ENCODE measurements at places on chromosomes 2 and 18.

DNA sequence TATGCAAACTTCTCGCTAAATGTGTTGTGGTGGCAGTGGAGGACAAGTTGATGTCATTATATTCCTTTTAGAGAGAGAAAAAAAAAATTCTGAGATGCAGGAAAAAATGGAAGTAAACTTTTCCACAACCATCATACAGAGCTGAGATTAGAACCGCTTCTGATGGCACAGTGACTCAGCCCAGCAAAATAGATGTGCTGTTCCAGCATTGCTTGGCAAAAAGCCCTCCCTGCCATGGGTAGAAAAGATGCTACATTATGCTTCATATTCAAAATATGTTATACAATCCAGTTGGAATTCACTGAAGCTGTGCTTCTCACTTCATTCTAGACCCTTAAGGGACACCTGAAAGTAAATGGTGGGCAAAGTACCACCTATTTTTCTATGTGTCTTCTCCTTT lies 1047.6 kb upstream of the FANCL start:
- no peak for DNase-seq

DNA sequence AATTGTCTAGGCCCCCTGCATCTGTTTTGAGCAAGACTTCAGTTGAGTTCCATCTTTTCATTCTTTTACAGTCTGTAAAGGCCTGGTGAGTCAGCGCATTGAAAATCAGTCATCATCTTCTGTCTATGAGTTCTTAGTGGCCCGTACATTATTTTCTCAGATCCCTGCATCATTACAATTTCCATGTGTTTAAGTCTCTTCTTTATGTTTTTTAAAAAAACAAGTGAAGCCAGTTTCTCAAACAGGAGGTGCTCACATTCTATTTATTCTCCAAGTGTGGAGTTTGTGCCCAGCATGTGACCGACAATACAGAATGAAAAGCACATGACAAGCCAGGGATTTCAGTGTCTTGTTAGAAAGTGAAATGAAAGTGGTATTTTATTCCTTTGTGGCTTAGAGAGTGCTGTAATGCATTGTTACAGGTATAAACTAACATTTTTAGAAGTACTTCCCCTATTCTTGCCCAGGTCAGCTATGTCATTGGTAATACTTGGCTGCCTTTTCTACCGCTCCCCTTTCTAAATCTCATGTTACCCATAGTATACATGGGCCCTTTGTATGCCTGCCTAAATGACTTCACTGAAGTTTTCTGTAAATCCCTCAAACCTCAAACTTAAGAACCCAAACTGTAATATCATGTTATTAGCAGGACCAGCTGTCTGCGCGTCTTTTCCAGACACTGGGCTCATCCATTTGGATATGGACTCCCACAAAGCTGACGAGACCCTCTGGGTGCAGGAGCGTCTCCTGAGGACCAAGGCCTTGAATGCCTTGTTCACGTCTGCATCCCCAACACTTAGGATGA lies 67.6 kb downstream of the FEZ2 start:
- no peak for DNase-seq

- DNase-seq, result no peak
Measured at GRCh38 chr2:217105733-217106649, 246.1 kb upstream of the TNP1 start.

DNA sequence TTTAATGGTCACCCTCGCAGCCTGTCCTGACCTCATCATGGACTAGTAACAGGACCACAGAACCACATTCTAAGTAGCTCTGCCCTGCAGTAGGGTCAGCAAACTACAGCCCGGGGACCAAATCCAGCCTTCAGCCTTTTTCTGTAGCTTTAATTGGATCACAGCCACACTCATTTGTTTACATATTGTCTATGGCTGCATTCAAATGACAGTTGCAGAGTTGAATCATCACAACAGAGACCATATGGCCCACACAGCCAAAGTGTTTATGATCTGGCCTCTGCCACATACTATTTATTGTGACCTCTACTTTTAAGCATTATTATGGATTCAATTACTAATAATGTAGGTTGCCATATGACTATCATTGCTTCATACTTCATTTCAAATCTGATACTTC lies 47.7 kb downstream of the MAP3K19 start:
- DNase-seq, result no peak

DNA sequence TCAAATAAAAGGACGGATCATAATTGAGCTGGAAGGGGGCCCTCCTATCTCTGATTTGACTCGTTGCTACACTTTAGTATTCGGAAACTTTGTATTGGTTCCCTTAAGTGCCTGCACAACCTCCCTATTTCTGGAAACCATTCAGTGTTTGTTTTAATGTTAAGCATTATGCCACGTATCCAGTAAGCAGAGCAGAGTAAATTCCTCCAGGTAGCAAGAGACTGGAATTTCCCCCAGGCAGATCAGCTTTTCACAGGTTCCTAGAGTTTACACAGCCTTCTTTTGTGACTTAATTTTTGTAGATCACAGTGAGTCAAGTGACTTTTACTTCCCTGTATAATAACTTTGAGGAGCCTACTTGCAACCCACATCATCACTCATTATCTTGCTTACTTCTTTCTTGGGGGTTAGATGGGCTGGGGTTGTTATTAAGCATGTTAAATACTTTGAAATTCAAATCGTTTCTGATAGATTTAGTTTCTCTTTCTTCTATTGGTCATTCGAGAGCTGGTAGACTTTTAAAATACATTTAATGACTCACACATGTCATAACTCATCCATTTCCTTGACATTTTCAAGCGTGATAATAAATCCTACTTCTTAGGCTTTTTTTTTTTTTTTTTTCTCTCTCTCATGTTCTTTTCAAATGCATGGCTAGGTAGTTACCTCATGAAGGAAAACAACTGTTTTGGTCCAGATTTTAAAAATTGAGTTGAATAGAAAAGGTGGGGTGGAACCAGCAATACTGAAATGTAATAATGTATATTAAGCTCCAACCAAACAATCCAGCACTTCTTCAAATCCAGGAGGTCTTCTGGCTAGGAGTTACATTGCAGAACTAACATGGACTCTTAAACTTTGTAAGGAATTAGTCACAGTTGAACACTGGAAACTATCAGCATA lies 219.3 kb downstream of the NEDD4L start:
- no peak for DNase-seq

GRCh38 chr2:153543635-153544071 lies 65.1 kb upstream of the RPRM start:
- DNase-seq, result no peak

GRCh38 chr2:74008761-74009395 lies 24.2 kb downstream of the TET3 start:
- no peak for DNase-seq

DNA sequence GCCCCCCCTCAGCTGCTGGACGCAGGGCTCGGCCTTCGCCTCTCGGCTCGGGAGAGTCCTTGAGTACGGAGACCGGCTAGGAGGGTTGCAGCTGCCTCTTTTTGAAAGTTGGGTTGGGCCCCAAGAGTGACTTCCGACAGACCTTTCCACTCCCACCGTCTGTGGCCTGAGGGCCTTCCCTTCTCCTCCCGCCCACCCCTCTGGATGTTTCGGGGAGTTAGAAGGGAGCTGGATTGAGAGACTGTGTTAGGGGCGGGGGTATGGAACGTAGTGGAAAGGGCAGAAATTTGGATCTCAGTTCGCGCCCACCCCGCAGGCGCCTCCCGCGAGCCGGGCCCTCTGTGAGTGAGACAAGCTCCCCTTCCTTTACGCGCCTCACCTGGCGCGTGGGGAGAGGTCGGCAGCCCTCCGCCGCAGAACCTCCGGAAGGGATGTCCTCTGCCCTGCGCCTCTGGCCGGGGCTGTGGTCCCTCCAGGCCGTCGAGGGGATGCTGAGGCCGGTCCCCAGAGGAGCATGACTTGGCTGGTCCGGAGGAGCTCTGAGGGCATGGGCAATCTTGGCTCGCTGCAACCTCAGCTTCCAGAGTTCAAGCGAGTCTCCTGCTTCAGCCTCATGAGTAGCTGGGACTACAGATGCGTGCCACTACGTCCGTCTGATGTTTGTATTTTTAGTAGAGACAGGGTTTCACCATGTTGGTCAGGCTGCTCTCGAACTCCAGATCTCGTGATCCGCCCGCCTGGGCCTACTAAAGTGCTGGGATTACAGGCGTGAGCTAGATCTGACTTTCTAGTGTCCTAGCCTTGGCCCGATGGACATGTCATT lies 15.9 kb downstream of the C2orf74 start:
- DNase-seq, result peak; percentile 27

DNA sequence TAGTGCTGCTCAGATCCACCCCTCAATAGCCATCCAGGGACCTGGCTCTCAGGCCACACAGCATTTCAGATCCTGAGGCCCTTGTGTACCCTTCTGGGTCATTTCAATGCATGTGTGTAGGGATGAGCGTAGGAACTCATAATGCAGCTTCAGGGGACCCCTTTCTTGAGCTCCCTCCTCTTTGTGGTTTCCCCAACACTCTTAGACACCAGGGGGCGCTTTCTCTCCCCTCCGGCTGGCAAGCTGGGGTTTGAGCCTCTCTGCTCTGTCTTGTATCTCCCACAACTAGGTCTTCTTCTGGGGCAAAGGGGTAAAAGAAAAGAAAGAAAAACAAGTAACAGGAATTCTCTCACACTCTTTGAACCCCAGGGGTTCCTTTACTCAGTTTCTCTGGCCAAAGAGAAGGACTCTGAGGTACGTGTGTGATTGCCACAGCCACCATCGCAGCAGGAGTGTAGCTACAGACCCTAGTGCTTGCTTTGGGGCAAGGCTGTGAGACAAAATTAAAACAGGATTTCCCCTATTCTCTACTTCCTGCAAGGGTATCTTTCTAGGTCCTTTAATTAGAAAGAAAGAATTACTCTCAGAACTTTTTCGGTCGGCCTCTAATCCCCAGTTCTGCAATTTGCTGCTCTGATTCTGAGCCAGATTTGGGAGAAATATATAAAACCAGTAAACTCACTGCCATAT lies 38.0 kb downstream of the CABYR start:
- DNase-seq, result peak; percentile 22

- no peak for DNase-seq
Measured at GRCh38 chr2:107412981-107413380, 413.7 kb upstream of the RGPD4 start.

DNA sequence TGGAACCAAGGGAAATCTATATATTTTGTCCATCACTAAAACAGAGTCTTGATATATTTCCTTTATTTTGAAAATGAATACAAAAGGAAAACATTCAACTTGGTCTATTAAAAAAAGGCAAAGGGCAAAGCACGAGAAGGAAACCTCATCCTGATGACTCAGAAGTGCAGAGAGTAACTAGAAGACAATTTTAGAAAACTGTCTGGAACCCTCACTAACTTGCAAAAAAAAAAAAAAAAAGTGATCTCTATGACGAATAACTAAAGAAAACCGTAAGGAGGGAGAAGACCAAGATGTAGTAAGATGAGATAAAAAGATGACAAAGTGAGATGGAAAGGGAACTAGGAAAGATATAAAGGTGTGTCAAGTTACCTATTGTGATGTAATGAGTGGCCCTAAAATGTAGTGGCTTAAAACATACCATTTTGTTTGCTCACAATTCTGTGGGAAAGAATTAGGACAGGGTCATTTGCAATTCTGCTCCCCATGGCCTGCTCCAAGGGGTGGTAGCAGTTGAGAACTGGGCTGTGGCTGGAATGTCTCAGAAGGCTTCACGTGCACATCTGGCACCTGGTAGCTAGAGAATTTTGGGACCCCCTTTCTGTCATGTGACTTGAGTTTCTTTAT lies 303.0 kb downstream of the DYSF start:
- no peak for DNase-seq

GRCh38 chr18:54263904-54264336 lies 5.4 kb upstream of the POLI start:
- no peak for DNase-seq

DNA sequence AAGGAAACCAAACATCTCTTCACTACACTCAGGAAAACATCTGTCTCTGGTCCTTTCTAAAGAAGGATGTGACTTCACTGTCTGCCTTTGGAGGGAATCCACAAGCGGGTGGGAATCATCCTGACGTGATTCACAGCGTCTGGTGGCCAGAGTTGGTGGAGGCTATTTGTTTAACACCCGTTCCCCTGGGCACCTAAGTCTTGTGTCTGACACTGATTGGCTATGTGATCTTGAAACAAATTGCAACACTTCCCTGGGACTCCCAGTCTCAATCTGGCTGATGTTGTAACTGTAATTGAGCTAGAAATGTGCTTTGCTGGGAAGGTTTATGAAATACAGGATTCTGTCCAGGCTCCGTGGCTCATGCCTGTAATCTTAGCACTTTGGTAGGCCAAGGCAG lies 28.8 kb upstream of the SIX3 start:
- DNase-seq, result no peak

Data from stimulated activated CD4-positive, alpha-beta T cell treated with anti-CD3 and anti-CD28 coated beads, Interleukin-1b, Interleukin-23, amount 100 ng/mL, for 1 hour (primary cell).